ENCODE measurements at places on chromosomes 2 and 18.

DNA sequence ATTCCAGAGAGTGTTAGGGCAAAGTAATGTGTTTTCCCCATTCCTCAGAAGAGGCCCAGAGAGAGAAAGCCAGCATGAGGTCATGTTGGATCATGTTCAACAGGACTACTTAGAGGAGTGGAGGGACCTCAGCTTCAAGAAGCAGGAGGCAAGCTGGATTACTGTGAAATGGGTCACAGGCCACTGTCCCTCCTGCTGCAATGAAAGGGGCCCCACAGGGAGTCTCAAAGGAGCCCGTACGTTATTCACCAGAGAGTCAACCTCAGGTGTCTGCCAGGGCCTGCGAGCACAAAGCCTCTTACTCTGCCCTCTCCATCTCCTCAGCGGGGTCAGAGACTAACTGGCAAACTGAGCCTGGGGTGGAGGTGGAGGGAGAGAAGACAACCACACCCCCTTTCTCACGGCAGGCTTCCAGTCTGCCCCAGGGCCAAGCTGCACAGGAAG, 27.2 kb upstream of the ACYP2 start:
- DNase-seq: no peak

DNA sequence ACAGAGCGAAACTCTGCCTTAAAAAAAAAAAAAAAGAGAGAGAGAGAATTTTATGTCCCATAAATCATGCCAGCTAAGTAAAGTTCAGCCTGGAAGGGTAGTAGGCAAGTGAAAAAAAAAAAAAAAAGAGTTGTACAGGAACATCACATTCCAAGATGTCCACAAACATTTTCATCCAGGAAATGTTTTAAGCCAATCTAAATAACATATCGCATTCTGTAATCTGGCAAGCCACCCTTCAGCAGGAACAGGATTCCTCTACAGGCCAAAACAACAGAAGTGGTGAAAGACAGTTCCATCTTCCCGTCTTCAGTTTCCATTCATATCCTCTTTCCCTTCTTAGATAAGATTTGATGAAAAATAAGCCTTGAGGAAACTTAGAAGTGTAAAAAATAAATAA, 1108.1 kb upstream of the DDX18 start:
- no peak for DNase-seq

DNA sequence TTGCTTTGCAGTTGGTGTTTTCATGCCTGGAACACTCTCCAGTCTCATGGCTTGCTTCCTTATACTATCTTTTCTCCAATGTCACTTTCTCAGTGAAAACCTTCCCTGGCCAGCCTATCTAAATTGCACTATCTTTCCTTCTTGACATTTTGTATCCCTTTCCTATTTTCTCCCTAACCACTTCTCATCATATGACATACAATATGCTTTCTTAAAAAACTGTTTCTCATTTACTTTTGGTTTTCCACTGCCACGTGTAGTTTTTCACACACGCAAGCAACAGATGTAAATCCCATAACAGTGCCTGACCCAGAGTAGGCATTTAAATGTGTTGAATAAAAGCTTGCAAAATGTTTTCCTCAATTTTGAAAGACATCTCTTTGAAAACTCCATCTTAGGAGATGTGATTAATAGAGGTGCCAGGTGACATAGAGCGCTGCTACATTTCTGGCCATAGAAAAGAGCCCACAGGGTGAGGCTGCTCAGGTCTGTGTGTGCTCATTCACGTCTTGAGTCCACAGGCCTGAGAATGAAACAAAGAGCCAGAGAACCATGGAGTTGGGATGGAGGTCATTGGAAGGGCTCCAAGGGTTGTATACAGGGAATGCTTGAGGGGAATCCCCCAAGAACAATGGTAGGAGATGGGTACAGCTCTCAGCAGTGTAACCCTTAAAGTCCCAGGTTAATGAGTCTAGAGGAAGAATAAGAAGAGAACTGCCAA, 12.7 kb downstream of the ZNF24 start:
- DNase-seq: no peak

GRCh38 chr2:215796140-215796855, 217.1 kb downstream of the MREG start:
- DNase-seq: no peak

- no peak for DNase-seq
These were observed 63.5 kb downstream of the CAVIN2 start for GRCh38 chr2:191783416-191783815.

- DNase-seq: no peak
These were observed 360.3 kb upstream of the MYT1L start for GRCh38 chr2:2691419-2691818.

DNA sequence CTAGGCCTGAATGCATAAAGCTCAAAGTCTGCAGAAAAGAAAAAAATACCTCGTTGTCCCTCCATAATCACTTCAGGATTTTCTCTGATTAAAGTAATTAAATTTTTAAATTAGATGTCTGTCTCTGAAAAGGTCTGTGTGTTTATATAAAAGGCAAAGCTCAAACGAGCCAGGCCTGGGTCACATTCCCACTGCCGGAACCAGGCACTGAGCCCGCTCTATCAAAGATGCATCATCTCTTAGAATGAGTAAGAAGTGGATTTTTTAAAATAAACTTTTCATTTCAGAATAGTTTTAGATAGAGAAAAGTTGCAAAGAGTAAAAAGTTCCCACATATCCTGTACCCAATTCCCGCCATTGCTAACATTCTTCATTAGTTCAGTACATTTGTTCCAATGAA, 202.1 kb upstream of the KYNU start:
- no peak for DNase-seq

DNA sequence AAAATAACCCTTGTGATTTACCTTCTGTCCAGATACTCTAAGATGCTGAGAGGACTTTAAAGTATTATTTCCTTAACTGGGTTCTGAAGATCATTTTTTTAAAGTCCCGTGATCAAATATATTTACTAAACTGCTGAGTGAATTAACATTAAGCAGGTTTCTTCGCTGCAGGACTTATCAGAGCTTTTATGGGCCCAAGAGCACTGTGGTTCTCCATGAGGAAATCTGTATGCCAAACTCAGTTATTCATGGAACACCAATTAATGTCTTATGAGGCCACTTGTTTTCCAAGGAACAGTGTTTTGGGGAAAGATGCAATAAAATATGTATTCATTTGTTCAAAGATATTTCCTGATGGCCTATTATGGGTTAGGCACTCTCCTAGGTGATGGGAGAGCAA, 80.1 kb upstream of the ATG16L1 start:
- DNase-seq: no peak

DNA sequence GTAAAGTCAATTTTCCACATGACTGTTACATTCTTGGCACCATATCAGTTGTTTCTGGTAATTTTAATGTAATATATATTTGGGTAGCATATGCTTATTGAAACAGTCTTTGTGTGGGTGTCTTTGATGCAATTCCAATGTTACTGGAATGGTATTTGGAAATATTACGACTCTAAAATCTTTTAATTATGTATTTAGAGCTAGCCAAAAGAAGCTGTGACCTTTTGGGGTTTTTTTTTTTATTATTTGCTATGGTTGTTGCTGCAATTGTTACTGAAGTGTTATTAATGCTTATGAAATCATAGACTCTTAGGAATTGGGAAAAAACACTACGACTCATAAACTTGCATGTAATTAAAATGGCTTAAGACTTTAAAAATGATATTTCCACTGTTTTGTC, 95.9 kb downstream of the AOX1 start:
- DNase-seq: no peak
